ENCODE measurements at places on chromosomes 7 and 10. TPM values are rescaled to one million over a fixed set of nuclear protein-coding genes. Genes with fewer than 3 reads are reported as not detected.

BEND7 gene
- total RNA-seq, result 4.0 TPM

PLAU gene
- total RNA-seq, result 110 TPM

DPYSL4 gene
- 52.0 TPM for total RNA-seq

DNAH11 gene
- 0.92 TPM for total RNA-seq

RPP30 gene
- 30.6 TPM for total RNA-seq

NEUROG3 gene
- total RNA-seq, result not detected

HMX3 gene
- total RNA-seq, result not detected

TCAF2 gene
- 7.2 TPM for total RNA-seq

FAM24B gene
- total RNA-seq, result 2.2 TPM

NOBOX gene
- total RNA-seq, result not detected

CTTNBP2 gene
- 1.2 TPM for total RNA-seq

LRRC4 gene
- total RNA-seq, result 0.03 TPM

BAMBI gene
- 12.2 TPM for total RNA-seq

AKR1C1 gene
- total RNA-seq, result 79.3 TPM

PRPS1L1 gene
- total RNA-seq, result not detected

MLLT10 gene
- 47.3 TPM for total RNA-seq

ZNRF2 gene
- total RNA-seq, result 7.8 TPM

NCF1 gene
- total RNA-seq, result not detected

VSTM4 gene
- total RNA-seq, result 8.2 TPM

AKR1C8 gene
- total RNA-seq, result not detected

All from smooth muscle cell of the pulmonary artery (primary cell).